ENCODE measurements at places on chromosomes 5 and 9.

DNA sequence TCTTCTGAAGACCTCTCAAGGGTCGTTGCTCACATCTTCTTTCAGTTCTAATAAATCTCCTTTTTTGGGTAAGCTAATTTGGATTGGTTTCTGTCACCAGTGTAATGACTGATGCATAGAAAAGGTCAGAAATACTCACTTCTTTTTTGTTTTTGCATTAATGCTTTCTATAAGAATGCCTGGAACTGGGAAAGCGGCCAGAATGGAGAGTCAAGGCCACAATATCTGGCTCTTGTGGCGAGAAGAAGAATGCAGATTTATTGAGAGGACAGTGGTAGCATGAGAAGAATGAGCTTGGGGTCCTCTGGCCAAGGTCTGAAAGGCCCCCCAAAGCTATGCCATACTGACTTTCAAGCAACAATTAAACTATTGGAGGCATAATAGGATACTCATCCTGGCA is 88.0 kb upstream of the SLC12A2 start:
- DNase-seq: no peak

DNA sequence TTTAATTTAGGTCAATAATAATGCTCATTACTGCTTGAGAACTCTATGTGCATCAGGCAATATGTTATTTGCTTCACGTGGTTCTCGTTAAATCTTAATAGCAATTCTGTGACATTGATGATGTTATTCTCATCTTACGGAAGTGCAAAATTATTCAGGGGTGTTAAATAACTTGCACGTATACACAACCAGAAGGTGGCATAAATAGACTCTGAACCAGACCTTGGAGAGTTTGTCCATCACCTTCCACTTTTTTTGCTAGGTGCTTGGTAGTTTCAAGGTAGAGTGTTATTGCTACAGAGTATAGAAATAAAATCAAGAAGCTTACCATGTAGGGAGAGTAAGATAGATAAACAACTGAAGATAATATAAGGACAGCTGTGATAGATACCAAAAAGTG is 23.6 kb upstream of the TNFAIP8 start:
- no peak for DNase-seq

DNA sequence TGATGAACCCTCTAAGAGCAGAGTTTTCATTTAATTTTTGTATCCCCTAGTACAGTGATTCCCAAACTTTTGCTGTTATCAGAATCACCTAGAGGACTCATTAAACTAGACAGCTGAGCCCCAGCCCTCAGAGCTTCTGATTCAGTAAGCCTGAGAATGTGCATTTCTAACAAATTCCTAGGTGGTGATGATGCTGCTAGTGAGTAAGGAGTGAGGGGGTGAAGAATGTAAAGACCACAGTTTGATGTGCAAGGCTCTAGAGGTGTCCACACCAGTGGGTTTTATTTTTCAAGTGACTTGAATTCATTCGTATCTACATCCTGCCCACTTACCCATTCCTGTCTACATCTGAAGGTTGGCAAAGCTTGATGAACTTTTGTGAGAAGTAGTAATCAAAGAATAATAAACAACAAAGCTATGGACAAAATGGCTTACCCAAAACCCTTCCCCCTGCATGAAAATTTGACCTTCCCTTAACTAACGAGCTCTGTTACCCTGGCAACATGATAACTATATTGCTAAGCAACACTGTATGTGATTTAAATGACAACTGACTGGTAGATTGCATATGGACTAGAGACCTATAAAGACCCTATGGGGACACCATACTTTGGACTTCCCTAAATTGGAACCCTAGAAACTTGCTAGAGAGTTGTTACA is 35.2 kb downstream of the DTWD2 start:
- no peak for DNase-seq

- DNase-seq: no peak
Observed at GRCh38 chr9:126722922-126723806, 81.7 kb upstream of the ZBTB43 start.

GRCh38 chr9:89690334-89690912 is 85.6 kb downstream of the GADD45G start:
- no peak for DNase-seq

GRCh38 chr9:21311889-21312288 is 6.8 kb upstream of the IFNA5 start:
- no peak for DNase-seq

DNA sequence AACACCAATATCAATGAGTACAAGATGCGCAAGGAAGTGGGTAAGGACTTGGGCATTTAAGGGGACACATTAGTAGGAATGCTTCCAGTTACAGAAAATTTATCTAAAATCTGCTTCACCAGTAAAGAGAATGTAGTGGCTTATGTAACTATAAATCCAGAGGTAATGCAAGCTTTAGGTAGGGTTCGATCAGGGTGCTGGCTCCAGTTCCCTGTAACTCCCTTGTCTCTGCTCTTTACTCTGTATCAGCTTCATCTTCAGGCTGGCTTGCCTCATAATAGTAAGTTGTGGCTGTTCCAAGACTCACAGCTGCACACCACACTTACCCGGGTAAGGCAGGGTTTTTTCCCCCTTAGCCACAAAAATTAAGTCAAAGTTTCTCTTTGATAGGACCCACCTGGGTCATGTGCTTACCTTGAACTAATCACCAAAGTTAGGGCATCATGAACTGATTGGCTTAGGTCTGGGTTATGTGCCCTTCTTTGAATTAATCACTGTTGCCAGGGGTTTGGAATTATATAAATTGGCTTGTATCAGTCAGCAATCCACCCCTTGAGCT is 35.5 kb downstream of the ARHGEF37 start:
- no peak for DNase-seq
